ENCODE measurements at places on chromosomes 4 and X.

DNA sequence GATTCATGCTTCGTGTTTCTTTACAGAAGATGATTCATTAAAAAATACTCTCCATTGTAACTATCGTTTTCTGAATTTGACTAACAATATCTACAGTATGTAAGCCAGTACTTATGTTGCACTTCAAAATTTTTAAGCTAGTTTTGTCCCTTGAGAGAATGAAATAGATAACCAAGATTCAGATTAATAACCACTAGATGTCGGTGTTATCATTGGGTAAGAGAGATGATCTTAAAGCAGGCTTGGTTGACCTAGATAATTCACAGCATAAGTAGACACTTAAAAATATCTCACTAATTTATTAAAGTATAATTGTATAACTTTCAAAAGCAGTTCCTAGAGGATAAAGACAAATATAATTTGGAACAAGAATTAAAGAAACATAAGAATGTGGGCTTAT, 430.9 kb downstream of the C4orf33 start:
- H3K27ac ChIP-seq = no peak overlapping the region
- DNase-seq = no peak
- H3K4me3 ChIP-seq = no peak overlapping the region
- H3K36me3 ChIP-seq = no peaks in the 10 kb centered on the region
- H3K27me3 ChIP-seq = no peaks in the 10 kb centered on the region

DNA sequence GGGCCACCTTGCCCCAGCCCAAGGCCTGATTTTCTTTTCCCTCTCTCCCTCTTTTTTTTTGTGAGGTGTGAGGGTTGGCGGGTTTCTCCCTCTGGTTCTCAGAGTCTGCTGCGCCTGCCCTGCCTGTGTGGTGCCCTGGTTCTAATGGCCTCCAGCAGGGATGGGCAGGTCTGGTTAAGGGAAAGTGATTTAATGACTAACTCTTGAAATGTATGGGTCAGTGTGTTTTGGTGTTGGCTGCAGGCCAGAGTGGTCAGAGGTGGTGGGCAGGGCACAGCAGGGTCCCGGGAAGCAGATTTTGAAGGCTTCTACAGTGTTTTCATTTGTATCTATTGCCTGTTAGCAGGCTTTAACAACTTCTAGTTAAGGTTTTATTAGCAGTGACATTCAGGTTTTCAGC, 39.0 kb downstream of the JADE1 start:
- H3K27me3 ChIP-seq = no peaks in the 10 kb centered on the region
- H3K4me1 ChIP-seq = no peaks in the 10 kb centered on the region
- DNase-seq = no peak

DNA sequence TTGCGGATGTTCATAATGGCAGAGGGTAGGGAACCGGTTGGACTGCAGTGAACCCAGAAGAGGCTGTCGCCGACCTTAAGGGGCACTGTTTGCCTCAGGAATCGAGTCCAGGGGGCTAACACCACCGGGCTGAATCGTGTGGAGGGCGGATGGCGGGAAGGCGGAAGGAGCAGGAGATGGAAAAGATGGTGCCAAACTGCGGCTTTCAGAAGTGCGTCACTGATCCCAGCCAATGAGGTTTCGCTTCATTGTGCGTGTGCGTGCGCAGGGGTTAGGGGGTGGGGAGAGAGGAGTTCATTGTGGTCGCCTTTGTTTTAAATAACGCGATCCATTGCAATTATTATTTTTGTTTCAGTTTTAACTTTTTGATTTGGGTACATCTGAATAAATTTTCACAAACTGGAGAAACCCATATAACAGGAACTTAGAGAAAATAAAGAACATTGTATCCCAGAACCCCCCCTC, at the start of gene NAA11:
Gene NAA11, minus strand, starts transcription at position 198 of the 465 bp plus-strand sequence. Its CDS starts 184 bp downstream, at position 14.
- no peaks in the 10 kb centered on the region for H3K4me1 ChIP-seq
- H3K27ac ChIP-seq = no peak within 1 kb of the TSS
- DNase-seq = no peak
- no peaks in the 10 kb centered on the region for H3K36me3 ChIP-seq
- H3K4me3 ChIP-seq = no peak within 1 kb of the TSS
- H3K27me3 ChIP-seq = no peaks in the 10 kb centered on the region

- peaks cover 2% of the 10 kb centered on the region for H3K4me1 ChIP-seq
- H3K4me3 ChIP-seq = no peak overlapping the region
- H3K27ac ChIP-seq = peak overlapping the region; percentile 1
- no peaks in the 10 kb centered on the region for H3K27me3 ChIP-seq
- peak; percentile 27 for DNase-seq
These were observed 23.9 kb upstream of the PRDM8 start for GRCh38 chr4:80173401-80173800.

DNA sequence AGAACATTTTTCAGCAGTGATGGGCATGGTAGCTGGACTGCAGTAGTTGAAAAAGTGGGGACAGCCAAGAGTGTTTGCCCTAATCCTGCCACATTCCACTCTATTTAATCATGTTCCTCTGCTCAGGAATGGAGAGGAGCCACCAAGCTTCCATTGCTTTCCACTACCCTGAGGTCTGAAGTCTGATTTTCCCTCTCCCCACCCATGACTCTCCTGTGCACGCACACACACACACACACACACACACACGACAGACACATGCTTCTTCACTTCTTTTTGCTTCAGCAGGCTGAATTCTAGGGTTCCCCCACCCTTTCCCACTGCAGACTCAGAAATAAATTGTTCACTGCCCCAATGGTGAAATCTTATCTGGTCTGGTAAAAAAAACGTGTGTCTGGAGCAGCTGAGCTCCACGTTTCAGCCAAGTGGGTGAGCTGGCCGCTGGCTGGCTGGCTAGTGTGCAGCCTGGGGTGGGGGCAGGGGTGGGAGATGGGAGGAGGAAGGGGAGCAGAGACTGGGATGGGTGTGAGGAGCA, 142.7 kb upstream of the NALF2 start:
- H3K4me3 ChIP-seq = no peak overlapping the region
- no peaks in the 10 kb centered on the region for H3K27me3 ChIP-seq
- no peaks in the 10 kb centered on the region for H3K36me3 ChIP-seq

DNA sequence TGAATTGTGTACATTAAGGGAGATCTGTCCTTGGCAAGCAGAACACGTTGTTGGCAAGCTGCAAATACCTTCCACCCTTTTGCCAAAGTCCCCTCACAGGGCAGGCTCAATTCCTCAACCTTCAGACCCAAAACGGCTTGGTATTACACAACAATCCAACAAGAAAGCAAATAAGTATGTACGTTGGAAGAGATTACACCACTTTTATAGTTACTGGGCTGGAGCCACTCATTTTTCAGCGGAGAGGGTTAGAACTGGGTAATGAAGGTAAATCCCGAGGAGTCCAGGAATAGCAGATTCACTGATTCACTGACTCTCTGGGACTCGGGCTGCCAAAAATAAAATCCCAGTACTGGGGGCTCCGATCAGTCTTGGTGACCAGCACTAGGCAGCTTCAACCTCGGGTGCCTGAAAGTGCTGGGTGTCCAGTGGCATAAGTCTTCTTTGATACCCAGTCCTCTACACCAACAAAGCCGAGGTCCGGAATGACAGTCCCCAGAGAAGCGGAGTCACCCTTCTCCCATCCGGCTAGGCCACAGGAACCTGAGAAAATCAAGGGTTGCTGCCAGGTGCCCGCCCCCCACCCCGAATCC, 587 bp downstream of the TIMM8A start:
- H3K27me3 ChIP-seq = no peaks in the 10 kb centered on the region
- no peaks in the 10 kb centered on the region for H3K36me3 ChIP-seq
- H3K27ac ChIP-seq = peak overlapping the region; percentile 27
- peak overlapping the region; percentile 64 for H3K4me3 ChIP-seq
- no peaks in the 10 kb centered on the region for H3K4me1 ChIP-seq

Measured in small intestine (tissue), 16 donors.